ENCODE measurements at places on chromosomes 13 and 19.

DNA sequence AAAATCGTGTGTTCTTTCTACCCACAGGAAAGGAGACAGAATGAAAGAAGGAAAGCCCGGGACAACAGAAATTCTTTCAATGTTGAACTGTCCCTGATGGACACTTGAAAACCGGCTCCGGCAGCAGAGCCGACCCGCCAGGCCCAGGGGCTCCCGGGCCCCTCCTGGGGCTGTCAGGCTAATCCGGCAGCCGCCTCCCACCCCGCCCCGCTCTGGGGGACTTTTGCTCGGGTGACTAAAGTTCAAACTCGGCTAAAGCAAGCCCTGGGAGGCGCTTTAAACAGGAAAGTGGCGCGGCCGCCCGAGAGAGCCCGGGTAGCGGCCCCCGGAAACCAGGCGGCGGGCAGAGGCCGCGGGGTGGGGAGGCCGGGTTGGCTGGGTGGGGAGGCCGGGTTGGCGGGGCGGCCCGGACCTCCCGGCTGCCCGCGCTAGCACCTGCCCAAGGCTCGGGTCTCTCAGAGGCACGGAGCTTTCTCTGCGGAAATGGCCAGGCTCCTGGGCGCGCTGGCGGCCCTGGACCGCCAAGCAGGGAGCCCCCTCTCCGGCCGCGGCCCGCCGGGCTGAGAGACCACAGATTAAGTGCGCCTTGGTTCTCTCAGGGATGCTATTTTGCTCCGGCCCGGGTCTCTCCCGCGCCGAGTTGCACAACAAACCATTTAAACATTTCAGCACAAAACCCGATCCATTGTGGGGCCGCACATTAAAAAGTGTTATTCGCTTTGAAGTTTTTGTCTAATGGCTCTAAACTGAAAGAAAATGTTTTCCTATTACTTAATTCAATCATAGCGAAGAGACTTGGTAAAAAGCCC is 2.6 kb upstream of the GSX1 start:
- no peak for DNase-seq

DNA sequence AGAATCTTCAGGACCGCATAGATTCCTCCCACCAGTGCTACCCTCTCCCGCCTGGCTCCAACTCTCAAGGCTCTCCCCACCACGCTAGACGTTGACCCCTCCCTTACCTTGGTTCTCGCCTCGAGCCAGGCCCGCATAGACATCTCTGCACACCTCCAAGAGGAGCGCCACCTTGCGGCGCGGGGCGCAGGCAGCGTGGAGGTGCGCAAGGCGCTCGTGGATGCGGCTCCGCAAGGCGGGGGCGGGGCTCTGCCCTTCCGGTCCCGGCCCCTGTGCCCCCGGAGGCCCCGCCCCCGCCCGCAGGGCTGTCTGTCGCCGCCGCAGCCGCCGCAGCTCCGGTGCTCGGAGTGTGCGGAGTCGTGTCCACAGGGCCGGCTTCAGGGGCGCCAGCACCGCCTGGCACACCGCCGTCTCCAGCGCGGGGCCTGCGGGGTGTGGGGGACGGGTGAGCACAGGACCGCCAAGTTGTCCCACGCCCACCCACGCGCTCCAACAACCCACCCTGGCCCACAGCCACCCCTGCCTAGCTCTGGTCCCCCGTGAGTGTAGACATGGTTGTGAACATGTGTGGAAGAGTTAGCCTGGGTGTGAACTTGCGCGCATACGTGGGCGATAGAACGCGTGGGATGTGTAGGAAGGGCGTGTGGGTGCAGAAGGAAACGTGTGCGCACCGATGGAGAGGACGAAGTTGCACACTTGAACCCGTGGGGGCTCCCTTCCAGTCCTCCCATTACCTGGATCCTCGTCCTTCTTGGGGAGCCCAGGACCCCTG is 8.1 kb downstream of the RINL start:
- peak; percentile 97 for DNase-seq

DNA sequence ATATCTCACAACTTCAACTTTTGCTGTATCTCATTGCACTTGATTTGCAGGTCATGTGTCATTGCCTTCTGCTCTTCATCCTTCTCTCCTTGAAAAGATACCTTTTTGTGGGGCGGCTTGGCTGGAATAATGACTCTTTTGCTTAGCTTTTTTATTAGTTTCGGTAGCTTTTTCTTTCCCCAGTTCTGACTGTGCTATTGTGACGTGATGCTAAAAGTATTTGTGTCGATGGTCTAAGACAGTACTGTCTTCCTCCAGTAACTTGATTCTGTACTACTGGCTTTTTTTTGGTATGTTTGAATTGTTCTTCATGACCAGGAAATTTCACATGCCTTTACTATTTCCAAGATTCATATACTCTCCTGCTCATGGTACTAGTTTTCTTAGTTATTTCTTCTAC is 63.1 kb downstream of the SLITRK1 start:
- no peak for DNase-seq

- no peak for DNase-seq
These were observed 325.1 kb downstream of the SLC7A1 start for GRCh38 chr13:29270271-29270985.

GRCh38 chr19:45601524-45602374 is at the start of gene GPR4:
Gene GPR4, minus strand, starts transcription at chr19:45602212. Its CDS starts 10,346 bp downstream, at chr19:45591866.
- DNase-seq: no peak

DNA sequence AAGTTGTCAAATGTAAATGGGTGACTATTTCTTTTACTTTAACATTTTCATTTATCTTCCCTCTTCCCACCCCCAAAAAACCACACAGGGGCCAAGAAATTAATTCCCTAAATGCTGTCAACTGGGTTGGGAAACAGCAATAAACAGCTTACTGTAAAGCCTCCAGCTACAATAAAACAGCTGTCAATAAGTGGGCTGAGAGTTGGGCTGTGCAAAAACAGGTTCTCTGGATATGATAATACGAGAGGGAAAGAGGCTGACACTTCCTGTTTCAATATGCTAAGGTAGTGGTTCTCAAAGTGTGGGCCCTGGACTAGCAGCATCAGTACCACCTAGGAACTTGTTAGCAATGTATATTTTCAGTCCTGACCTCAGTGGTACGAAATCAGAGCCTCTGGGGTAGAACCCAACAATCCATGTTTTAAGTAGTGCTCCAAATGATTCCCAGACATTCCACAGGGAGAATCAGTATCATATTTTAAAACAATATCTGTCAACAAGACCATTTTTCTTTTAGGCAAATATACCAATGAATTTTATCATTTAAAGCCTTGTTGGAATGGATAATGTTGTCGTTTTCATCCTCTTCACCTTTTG is 8.4 kb downstream of the PCDH9 start:
- DNase-seq: no peak

- DNase-seq: no peak
These were observed 41.1 kb upstream of the GTF3A start for GRCh38 chr13:27383104-27383921.

- no peak for DNase-seq
These were observed 873.7 kb downstream of the SLITRK5 start for GRCh38 chr13:88544836-88545235.

DNA sequence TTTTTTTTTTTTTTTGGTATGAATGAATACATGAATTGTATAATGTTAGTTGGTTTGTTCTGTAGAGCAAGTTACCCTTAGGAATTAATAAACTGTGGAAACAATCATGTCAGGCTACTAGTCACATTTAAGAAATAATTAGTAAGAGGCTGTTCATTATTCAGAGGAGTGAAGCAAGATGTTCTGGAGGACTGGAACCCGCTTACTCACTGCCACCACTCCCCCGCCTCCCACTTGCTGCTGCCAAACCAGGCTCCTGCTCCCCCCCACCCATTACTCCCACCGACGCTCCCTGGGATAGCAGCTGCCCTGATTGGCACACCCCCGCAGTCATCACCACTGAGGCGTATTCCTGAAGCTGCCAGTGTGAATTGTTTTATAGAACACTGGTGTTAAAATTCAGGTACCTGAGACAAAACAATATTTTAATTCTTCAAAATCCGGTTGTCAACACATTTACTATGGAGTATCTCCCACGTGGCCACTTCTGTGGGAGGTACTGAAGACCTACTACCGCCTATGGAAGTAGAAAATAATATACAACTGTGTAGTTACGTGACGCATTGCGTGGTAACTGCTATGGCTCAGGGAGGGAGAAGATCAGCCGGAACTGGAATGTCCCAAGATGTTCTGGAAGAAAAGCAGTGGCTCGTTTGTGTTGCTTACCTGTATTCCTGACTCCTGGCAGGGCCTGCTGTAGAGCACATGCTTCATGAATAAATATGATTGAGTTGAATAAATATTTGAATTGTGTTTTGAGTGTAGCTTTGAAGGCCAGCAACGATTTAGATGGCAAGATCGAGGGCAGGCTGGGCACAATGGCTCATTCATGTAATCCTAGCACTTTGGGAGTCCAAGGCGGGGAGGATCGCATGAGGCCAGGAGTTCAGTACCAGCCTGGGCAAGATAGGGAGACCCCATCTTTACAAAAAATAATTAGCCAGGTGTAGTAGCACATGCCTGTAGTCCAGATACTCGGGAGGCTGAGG is 1.7 kb downstream of the DPY19L3 start:
- DNase-seq: no peak

GRCh38 chr19:53057904-53058580 is 13.5 kb downstream of the ERVV-2 start:
- DNase-seq: no peak

All from activated CD4-positive, alpha-beta T cell treated with anti-CD3 and anti-CD28 coated beads, Interleukin-2, Interleukin-6, amounts not matched to agents 100 ng/mL and 50 ng/mL, durations not matched to agents 16 hours and 8 hours (primary cell).